ENCODE measurements at places on chromosomes 2 and 18.
A peak's percentile ranks its signal among the peaks of the same experiment; 100 is the strongest.

DNA sequence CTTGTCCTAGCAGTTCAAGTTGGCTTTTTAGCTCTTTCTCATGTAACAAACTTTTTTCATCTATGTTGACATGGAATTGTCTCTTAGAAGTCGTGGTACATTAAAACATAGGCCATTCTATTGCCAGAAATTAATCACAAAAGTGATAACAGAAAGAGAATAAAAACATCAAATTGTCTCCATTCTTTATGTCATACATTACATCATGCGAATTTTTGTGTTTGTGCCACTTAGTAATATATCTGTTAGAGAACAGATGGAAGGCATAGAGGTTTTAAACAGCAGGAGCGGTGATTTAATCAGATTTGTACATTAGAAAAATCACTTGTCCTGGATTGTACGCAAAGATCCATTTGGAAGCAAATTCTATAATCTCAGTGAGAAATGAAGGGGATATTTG, 136.5 kb upstream of the CDH20 start:
- no peak for DNase-seq

DNA sequence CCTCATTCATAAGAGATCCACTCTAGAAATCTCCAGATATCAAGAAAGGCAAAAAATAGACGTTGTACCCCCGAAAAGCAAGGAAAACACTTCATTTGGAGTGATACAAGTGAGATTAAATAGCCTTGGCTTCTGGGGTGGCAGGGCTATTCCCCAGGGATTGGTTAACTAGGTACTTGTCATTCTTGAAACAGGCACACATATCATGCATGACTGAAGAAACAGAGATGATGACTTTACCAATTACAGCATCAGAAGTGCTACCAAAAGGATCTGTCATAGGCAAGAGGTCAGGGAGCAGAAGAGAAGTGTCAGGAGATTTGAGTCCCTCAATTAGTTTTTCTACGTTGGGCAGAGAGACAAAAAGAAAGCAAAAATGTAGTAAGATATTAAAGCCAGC, 45.2 kb upstream of the NFU1 start:
- no peak for DNase-seq

GRCh38 chr2:225009768-225010167, 32.5 kb downstream of the DOCK10 start:
- no peak for DNase-seq

GRCh38 chr2:148282201-148282600, 261.3 kb downstream of the MBD5 start:
- DNase-seq, result no peak

DNA sequence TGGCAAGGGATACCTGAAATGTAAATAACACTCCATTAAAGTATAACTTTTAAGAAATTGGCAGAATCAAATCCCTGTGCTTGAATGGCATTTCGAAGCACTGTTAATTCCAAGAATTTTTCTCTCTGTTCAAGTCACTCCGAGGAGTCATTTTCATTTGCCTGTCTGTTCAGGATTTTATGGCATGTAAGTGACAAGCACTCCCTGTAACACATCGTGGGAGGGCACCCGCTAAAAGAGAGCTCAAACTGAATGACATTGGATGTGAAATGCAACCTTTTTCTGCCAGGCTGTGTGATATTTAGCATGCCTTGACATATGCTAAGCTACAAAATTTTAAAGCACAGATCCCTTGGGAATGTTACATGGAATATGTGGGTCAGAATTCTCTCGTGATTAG, 339.6 kb downstream of the LRRTM1 start:
- no peak for DNase-seq

GRCh38 chr18:79898952-79899608, 52.4 kb downstream of the SLC66A2 start:
- DNase-seq, result peak; percentile 2

GRCh38 chr2:168961450-168962229, 60.5 kb downstream of the G6PC2 start:
- peak; percentile 25 for DNase-seq

DNA sequence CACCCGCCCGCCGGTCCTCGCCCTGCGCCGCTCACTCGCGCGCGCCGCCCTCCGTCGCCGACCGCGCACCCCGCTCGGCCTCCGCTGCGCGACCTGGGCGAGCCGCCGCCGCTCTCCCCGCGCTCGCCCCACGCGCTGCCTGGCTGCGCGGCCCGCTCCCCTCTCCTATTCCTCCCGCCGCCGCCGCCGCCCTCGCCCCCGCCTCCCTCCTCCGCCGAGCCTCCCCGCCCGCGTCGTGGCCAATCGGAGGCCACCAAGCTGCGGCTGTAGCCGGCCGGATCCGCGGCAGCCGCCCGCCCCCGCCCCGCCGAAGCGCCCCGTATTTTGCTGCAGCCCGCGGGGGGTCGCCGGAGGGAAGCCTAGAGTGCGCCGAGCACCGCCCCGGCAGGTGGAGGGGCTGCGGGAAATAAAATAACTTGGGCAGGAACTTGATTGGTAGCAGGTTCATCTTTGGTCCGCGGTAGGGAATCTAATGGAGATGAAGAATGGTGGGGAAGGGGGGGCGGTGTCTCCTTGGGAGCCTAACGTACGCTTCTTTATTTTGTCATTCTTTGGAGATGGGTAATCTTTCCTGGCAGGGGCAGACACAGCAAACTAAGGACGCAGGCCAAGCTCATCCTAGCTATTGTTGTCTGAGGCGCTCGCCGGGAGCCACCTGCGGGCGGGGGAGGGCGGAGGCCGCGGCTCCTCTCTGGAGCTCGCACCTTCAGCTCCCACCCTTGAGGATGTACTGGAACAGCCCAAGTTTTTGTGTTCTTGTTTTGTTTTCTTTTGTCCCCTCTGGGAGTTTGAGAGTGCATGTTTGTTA, 1.1 kb upstream of the CDH2 start:
- no peak for DNase-seq

- DNase-seq, result no peak
These were observed 36.5 kb downstream of the OSR1 start for GRCh38 chr2:19321946-19322345.

- DNase-seq, result no peak
These were observed 1.7 kb upstream of the SLC25A12 start for GRCh38 chr2:171895786-171896185.

GRCh38 chr2:192196421-192197194, 1.9 kb upstream of the TMEFF2 start:
- no peak for DNase-seq

GRCh38 chr2:191038741-191039140, 24.8 kb upstream of the STAT1 start:
- DNase-seq, result no peak

- DNase-seq, result no peak
These were observed 45.1 kb downstream of the ATIC start for GRCh38 chr2:215356948-215357461.

GRCh38 chr2:180577567-180577966, 402.8 kb upstream of the UBE2E3 start:
- DNase-seq, result no peak

- no peak for DNase-seq
These were observed 125.4 kb upstream of the CTNNA2 start for GRCh38 chr2:79387431-79387830.

GRCh38 chr2:127014224-127014623, 92.7 kb downstream of the BIN1 start:
- no peak for DNase-seq

GRCh38 chr18:71304856-71305255, 1016.0 kb downstream of the SOCS6 start:
- DNase-seq, result no peak

GRCh38 chr2:218228366-218229090, 11.5 kb downstream of the ARPC2 start:
- no peak for DNase-seq

DNA sequence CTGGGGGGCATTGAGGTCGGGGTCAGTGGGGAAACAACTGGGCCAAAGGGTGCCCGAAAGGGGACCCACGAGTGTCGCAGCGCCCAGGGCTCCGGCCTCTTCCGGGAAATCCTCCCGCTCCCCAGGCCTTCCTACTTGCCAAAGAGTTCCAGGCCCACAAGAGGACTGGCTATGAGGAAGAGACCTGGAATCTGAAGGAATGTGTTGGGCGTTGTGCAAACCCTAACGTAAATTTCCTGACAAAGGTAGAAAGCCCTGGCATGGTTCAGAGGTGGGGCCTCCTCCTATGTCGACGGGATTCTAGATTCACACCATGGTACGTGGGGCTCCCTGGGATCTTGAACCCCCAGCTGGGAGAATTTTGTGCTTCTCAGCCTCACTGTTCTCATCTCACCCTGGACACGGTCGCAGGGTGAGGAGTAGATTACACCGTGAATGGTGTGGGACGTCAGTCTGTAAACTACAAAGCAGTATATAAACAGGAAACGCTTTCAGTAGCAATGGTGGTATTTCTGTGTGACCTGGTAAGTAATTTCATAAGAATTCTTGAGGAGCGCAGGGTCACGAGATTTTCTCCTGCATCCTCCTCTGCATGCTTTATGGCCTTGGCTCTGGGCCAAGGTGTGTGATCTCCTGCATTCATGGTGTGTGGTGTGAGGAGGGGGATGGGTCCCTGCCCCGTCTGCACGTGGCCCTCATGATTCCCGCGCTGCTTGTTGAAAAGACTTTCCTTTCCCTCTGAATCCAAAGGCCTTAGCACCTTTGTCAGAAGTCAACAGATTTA, 868 bp downstream of the HSBP1L1 start:
- DNase-seq, result no peak

GRCh38 chr18:2459886-2460285, 111.4 kb downstream of the METTL4 start:
- no peak for DNase-seq

DNA sequence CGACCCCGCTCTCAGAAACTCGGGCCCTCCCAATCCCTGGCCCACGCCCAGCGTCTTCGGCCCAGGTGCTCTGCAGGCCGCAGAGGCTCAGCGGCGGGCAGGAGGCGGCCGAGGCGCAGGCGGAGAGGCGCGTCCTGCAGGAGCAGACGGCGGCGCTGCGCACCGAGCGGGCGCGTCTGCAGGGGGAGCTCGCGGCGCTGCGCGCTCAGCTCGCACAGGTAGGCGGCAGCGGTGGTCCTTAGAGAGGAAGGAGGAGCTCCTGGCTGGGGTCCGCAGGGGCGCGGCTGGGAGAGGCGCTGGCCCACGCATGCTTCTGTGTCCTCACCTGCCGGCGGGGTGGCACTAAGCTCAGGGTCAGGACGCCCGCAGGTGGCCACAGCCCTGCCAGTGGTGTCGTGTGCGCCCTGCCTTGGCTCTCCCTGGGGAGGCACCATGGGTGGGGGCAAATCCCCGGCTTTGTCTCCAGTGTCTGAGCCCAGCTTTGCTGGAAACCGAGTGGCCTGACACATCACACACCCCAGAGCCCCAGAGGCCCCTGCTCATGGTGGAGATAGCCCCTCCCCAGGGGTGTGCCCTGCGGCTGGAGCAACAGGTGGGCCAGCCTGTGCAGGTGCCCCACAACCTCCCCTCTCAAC, 14.9 kb upstream of the SNED1 start:
- peak; percentile 27 for DNase-seq

DNA sequence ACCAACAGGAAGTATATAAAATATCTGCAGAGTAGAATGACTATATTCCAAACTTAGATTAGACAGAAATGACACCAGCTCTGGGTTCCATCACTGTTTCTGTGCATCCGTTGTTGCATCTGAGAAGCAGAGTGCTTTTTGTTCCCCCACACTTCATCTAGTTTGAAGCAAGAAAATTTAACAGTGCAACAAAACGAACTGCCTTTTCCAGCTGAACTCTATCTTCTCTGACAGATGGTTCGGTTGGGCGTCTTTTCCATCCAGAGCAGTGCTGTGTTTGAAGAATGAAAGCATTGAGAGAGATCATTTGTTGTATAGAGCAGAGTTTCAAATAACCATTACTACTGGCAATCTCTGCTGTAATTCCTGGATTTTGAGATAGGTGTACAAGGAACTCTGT, 757.5 kb downstream of the DPP10 start:
- no peak for DNase-seq

Measured in activated CD4-positive, alpha-beta T cell treated with anti-CD3 and anti-CD28 coated beads, Interleukin-2, amount 50 U/mL, for 48 hours (primary cell).